ENCODE measurements at places on chromosomes 7 and 10.
A peak's percentile ranks its signal among the peaks of the same experiment; 100 is the strongest.

DNA sequence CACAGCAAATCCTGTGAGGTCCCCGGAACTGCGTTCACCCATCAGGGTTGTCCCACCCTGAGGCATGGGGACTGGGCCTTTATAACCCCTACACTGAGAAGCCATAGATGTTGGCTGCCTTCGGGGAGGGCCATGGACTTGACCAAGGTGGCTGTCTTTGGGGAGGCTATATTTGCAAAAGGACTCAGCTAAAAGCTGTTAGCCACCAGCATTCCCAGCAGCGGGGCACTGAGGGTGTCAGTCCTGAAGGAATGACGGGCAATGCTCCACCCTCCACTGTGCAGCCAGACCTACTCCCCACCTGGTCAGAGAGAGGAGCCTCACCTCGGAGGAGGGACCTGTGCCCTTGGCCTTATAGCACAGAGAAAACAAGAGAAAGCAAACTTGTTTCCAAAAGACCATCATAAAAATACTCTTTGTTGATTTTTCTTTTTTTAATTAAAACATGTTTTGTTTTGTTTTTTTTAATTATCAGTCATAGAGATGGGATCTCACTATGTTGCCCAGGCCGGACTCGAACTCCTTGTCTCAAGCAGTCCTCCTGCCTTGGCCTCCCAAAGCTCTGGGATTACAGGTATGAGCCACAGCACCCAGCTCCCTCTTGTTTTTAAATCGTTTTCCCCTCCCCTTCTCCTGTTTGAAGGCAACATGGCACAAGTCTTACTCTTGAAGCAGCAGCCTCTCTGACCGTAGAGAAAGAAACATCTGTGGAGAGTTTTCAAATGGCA, 26.7 kb upstream of the CUX1 start:
- no peak for DNase-seq

DNA sequence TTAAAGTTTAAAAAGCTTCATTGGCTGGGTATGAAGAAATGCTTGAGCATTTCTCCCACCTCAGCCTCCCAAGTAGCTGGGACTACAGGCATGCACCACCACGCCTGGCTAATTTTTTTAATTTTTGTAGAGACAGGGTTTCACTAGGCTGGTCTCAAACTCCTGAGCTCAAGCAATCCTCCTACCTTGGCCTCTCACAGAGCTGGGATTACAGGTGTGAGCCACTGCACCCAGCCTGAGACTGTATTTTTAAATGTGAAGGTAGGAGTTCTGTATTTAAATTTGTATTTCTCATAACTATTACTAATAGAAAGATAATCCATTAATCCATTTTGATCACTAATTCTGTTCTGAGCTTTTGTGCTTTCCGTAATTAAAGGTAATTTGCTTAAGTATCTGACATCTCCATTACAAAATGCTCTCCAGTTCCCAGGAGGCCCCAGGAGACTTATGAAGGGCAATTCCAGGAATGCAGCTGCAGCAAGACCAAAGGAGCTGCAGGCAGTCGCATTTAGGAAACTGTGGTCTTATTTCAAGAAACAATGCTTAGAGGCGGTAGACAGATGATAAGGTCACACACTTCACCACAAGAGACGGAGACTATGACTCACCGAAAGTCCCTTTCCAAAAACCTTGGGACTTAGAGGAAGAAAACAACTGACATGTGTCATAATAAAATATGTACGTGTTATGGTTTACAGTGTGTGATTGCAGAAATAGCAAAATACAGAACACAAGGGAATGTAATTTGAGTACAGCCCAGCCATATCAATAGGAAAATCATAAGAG, 23.3 kb downstream of the YAE1 start:
- DNase-seq = no peak

DNA sequence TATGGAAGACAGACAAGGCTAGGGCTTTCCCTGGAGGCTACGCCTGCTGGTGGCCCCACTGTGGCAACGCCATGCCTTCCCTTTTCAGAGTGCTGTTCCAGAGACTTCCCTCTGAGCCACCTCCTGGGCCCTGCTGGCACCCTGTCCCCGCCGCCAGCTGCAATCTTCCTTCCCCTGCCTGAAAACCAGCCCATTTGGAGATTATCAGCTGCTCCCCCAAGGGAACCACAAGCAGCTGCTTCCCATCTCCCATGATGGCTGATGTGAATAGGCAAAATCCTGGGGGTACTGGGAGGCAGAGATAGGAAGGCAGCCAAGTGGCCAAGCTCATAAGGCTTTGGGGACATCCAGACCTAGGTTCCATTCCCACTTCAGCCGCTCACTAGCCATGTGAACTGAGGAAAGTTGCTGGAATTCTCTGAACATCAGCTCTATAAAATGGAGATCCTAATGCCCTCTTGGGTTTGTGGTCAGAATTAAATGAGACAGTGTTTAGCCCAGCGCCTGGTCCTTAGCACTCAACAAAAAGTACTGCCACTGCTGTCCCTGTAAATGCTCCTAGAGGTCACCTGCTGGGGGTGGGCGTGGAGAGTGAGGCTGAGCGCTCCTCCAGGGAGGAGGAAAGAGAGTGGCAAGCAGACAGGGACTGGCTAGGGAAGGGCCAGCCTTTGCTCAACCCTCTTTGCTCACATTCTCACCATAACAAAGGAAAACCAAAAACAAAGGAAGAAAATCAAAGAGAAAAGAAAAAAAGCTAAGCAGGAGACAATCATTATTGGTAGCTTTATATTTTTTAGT, 5.9 kb downstream of the TSPAN33 start:
- DNase-seq = no peak

GRCh38 chr10:75356484-75356883, 45.1 kb downstream of the ZNF503 start:
- DNase-seq = no peak

DNA sequence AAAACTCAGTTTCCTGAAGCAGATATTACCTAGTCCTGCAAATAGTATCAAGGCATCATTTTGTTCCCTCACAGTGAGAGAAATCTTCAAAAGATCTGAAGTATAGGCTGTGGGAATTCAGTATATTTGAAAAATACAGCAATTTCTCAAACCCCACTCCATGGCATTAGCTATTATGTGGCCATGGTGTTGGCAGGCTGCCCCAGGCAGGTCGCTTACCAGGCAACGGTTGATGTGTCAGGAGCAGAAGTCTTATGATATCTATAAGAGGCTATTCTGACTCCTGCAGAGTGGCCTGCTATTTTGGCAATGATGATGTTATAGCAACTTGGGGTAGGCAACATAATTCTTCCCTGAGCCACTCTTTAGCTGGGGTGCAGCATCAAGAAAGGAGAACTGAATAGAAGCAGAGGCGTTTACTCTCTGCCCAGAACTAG, 187.9 kb downstream of the PLXDC2 start:
- DNase-seq = peak; percentile 56

GRCh38 chr10:78328592-78329404, 295.1 kb downstream of the RPS24 start:
- DNase-seq = no peak

GRCh38 chr10:42991442-42992098, 85.3 kb upstream of the RET start:
- DNase-seq = no peak

DNA sequence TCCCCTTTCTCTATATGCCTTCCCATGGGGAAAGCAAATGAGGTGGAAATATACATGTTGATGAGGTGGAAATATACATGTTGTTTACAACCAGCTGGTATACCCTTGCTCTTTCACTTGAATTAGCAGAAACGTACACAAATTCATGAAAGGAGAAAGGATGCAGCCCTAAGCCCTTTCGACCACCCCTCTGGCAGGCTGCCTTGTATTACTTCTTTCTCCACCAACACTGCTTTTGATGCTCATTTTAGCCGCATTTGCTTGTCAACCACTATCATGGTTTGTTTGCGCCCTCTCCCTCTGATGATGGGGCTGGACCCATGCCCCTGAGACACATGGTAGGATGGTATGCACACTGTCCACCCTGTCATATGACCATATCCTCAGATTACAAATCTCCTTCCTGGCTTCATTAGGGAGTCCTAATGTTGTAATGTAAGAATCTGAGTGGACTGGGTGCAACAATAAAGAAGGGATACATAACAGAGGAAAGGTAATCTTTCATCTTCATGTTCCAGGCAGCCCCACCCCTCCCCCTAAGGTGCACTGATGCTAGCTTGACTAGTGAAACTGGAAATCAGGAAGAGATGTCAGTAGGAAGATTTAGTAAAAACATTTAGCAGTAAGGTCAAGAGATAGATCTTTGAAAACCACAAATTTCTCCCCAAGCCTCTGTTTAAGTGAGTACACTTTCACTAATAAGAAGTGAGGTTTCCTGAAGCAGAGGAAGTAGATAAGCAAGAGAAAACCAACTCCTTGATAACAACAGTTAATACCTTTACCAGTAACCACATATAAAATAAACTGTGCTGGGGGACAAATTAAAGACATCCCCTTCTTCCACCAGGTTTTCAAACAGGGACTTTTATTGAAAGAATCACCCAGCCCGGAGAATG, 536.8 kb upstream of the NRP1 start:
- DNase-seq = no peak

DNA sequence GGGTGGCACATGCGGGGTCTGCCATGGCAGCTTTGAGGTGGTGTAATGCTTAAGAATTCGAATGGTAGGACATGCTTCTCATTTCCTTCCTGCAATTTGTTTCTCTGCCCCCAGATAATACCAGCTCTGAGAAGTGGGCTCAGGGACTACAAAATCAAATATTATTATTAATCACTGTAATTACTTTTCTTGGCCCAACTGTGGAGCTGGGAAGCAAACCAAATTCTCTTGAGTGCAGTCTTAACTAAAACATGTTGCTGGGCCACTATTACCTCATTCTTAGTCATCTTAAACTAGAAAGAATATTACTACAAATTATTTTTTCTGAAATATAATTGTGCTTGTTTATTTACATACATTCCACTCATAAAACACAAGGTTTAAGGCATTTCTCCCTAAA, 566.7 kb upstream of the NRP1 start:
- DNase-seq = no peak

- DNase-seq = no peak
Observed at GRCh38 chr7:144786522-144786921, 49.3 kb downstream of the TPK1 start.

GRCh38 chr7:158270106-158270775, 317.4 kb downstream of the PTPRN2 start:
- DNase-seq = no peak

- no peak for DNase-seq
Observed at GRCh38 chr7:20945451-20945850, 158.8 kb upstream of the SP8 start.

DNA sequence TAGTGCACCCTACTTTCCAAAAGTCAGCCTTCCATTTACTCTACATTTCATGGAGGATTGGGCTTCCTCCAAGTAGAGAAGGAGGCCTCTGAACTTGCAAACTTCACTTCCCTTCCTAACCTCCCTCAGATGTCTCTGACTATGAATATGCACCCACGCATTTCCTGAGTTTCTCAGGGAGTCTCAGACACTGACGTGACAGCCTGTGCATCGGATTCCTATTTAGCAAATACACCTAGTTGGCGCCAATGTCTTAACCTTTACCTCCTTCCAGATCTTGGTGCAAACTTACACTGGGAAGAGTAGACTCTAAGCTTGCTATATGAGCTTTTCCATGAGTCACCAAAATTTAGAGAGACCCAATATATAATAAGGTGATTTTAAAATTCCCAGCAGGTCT, 920.1 kb upstream of the AUTS2 start:
- no peak for DNase-seq

GRCh38 chr7:123480107-123480506, 54.3 kb downstream of the IQUB start:
- no peak for DNase-seq

GRCh38 chr7:151895008-151895630, 18.2 kb upstream of the PRKAG2 start:
- DNase-seq = no peak

DNA sequence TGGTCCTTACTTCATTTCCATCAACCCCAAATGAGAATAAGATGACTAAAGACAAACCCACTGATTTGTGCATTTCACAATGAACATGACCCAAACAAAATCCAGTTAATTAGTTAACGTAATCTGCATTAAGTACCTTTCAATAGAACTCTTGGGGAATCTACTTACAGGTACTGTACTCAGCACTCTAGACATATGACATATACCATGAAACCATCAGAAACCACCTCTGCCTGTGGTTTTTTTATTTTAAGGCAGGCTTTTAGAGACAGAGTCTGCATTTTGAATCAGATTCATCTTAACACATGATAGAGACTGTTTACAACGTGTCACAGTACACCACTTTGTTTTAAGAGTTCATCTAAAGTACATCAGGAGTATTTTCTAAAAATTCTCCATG, 168.4 kb downstream of the BTAF1 start:
- DNase-seq = no peak

DNA sequence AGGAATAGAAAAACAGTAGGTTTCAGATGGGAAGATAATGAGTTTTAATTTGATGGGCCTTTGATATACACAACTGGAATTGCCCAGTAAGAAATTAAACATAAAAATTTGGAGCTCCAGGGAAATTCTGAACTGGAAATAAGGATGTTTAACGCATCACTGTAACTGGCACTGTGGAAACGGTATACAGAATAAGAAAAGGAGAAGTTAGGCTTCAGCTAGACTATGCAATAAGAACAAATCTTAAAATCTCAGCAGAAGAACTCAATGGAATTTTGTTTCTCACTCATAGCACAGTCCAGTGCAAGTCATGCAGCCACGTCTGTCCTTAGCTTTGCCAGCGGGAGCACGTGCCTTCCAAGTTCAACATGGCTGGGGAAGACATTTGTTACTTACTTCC, 52.9 kb upstream of the FGL2 start:
- DNase-seq = no peak

DNA sequence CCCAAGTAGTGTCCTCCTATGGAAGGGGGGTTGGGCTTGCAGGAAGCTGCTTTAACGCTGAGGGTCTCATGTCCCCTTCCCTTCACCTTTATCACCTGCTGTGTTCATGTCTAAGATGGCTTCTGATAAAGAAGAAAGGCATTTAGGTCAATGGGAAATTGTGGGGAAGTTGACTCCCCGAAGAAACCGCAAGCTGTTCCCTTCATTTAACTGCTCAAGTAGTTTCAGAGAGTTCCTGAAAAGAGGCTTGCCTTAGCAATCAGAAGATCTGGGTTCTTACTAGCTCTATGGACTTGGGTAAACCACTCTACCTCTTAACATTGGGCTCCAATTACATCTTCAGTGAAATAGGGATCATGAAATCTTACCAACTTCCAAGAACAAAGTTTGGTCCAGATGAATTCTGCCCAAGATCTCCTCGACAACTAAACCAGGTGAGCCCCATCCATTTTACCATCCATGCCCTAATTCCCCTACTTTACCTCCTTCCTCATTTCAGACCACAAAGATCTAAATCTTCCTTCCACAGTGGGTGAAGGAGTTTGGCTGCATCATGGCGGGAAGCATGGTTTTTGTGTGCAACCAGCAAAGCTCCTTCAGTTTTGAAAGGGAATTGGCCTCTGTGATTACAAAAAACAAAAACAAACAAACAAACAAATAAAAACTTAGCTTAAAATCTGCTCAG, 30.4 kb upstream of the UCN3 start:
- DNase-seq = no peak

DNA sequence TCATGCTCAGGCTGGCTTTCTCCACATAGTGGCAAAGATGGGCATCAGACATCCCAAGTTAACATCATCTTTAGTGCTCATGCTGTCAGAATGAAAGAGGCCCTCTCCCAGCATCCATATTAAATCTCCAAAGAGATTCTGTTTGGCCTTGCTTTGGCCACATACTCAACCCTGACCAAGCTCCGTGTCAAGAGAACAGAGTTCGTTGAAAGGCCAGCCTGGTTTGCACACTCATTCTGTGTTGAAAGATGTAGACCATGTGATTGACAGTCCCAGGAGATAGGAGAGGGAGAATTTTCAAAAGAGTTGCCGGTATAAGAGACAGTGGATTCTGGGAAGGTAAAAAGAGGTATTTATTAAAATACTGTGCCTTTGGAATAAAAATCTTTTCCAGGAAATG, 19.7 kb downstream of the MET start:
- no peak for DNase-seq
